Erythroblast (primary cell): ENCODE measurements at places on chromosomes 11 and 22.
A peak's percentile ranks its signal among the peaks of the same experiment; 100 is the strongest.

DNA sequence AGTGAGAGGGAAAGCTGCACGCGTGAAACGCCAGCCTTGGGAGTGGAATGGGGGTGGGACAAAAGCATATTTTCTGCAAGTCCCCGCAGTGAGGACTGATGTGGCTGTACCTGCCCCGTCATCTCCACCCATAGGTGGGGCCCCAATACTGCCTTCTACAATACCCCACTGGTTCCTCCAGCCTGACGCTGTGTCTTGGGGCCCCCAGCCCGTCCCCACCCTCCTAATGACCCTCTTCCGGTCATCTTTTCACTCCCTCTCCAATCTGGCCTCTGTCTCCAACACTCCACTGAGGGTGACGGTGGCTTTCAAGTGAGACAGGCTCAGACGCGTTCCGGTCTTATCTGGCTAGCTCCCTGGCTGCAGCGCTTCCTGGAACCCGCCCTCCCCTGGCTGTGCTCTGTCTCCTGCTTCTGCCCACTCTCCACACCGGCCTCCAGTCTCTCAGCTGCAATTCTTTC is 104.2 kb downstream of the MICAL3 start:
- DNase-seq = peak; percentile 78

DNA sequence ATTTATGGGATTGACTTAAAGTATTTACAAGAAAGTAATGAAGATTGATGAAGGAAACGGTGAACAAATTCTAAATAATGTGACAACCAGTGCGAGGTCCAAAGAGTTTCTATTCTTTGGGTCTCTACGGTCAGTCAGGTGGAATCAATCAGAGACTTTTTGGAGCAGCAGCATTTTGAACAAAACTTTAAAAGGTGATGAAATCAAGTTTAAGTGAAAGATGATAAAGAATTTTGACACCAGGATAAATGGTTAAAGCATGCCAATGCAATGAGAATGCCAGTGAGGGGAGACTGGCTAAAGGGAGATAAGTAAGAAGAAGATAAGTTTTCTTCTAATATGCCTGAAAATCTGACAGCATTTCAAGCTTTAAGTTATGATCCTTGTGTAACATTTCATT is 67.9 kb downstream of the DCUN1D5 start:
- DNase-seq = no peak

- DNase-seq = no peak
Measured at GRCh38 chr11:64522843-64523380, 68.1 kb upstream of the SLC22A12 start.

DNA sequence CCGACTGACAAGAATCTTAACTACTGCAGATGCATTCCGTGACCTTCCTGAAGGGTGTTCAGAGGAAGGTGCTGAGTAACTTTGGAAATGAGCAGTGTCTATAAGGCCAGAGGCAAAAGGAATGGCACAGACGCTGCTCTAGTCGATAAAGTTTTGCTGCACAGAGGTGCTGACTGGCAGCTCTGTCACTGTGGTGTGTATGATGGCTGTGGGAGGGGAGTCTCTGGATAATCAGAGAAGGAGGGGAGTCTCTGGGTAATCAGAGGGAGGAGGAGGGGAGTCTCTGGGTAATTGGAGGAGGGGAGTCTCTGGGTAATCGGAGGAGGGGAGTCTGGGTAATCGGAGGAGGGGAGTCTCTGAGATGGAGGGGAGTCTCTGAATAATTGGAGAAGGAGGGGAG is 18.4 kb downstream of the PTDSS2 start:
- DNase-seq = no peak

- DNase-seq = peak; percentile 66
Measured at GRCh38 chr22:19105867-19106802, 16.1 kb downstream of the DGCR2 start.

DNA sequence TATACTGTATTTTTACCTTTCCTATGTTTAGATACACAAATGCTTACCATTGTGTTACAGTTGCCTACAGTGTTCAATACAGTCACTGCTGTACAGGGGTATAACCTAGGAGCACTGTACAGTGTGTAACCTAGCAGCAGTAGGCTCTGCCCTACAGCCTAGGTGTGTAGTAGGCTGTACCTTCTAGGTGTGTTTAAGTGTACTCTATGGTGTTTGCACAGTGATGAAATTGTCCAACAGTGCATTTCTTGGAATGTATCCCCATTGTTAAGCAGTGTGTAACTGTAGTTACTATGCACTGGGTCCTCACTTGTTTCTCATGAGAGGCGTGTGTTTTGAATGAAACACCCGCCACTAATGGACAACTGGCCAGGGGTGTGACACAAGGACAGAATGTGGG is 269.0 kb downstream of the OPCML start:
- DNase-seq = no peak
